ENCODE measurements at places on chromosomes 1 and 21. TPM values are rescaled to one million over a fixed set of nuclear protein-coding genes. Genes with fewer than 3 reads are reported as not detected.

OSCP1 gene
- 10.4 TPM for total RNA-seq

ADGRL4 gene
- 92.6 TPM for total RNA-seq

RRP1B gene
- 33.3 TPM for total RNA-seq

ECM1 gene
- total RNA-seq = 5.3 TPM

LIX1L gene
- total RNA-seq = 13.4 TPM

CHRNB2 gene
- total RNA-seq = 0.05 TPM

HPCAL4 gene
- not detected for total RNA-seq

OR14K1 gene
- not detected for total RNA-seq

PIGV gene
- 21.7 TPM for total RNA-seq

FAM78B gene
- total RNA-seq = 0.32 TPM

PIK3R3 gene
- total RNA-seq = 7.4 TPM

ADAM30 gene
- total RNA-seq = 0.05 TPM
